Fibroblast of the aortic adventitia (primary cell): ENCODE measurements at places on chromosomes 6 and 20. TPM values are rescaled to one million over a fixed set of nuclear protein-coding genes. Genes with fewer than 3 reads are reported as not detected.

Gene TBXT
- total RNA-seq: not detected in 2 replicates

Gene TMEM244
- total RNA-seq: 0.45 TPM in 1 of 2 replicates, not detected in the other

Gene POLR1C
- total RNA-seq: 27.0 and 45.7 TPM in 2 replicates

Gene PLEKHG1
- total RNA-seq: 1.9 and 3.7 TPM in 2 replicates

Gene RALGAPB
- total RNA-seq: 48.7 and 49.0 TPM in 2 replicates

Gene TRIM40
- not detected in 2 replicates for total RNA-seq

Gene CTCFL
- total RNA-seq: not detected in 2 replicates

Gene FUT9
- under 0.01 TPM in 1 of 2 replicates, not detected in the other for total RNA-seq

Gene PTCRA
- not detected in 2 replicates for total RNA-seq

Gene AKAP12
- total RNA-seq: 196 and 349 TPM in 2 replicates

Gene RSPO4
- not detected in 2 replicates for total RNA-seq

Gene BACH2
- total RNA-seq: 0.27 and 0.65 TPM in 2 replicates

Gene CD93
- total RNA-seq: 0.27 and 2.0 TPM in 2 replicates

Gene PDE10A
- 6.1 and 12.7 TPM in 2 replicates for total RNA-seq
